ENCODE measurements at places on chromosomes 1 and 21.

DNA sequence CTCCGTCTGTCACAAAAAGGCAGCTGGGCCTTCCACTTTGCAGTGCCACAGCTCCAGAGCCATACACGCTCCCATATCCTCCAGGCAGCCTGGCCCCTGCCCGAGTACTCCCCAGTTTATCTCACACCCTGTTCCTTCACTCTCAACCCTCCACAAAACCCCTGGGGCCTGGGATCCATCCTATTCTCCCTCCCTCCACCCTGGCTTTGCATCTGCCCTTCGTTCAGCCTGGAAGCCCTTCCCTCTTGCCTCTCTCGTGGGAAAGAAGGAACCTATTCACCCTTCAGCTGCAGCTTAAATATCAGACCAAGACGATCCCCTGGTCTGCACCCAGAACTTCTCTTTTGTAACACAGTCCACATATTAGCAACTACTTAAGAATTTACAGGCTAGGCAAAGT lies 56.7 kb downstream of the CAMK2N1 start:
- H3K4me1 ChIP-seq = no peaks in the 10 kb centered on the region
- no peaks in the 10 kb centered on the region for H3K27me3 ChIP-seq
- DNase-seq = no peak
- no peaks in the 10 kb centered on the region for H3K36me3 ChIP-seq
- H3K27ac ChIP-seq = no peak overlapping the region
- no peak overlapping the region for H3K4me3 ChIP-seq

- H3K27me3 ChIP-seq = no peaks in the 10 kb centered on the region
- H3K4me1 ChIP-seq = peaks cover 4% of the 10 kb centered on the region
- no peaks in the 10 kb centered on the region for H3K36me3 ChIP-seq
- H3K4me3 ChIP-seq = no peak overlapping the region
- no peak for DNase-seq
Measured at GRCh38 chr1:225712391-225712790, 59.5 kb upstream of the ENAH start.

DNA sequence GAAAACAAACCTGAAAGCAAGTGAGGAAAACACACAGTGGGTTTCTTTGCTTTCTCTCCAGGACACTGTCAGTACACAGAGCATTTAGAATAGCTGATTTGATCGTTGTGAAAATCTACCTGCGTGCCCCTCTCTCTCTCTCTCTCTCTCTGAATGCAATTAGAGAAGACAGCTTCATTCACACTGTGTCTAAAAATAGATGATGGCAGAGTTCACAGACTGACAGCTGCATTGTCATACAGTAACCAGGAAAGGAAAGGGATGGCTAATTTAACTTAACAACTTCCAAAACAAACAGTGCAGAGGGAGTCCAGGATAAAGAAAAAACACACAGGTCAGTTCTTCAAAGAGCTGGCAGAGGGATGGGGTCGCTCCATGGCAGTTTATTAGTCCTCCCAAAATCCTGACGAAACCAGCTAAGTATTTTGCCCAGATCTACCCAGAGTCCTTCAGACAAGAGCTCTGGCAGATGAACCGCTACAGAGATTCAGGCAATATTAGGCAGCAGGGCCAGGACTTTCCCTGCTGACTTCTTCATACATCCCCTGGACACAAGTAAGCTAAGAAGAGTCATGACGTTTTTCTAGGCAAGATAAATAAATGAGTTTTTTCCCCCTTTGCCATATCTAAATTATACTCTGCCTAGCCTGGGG lies 58.9 kb downstream of the WLS start:
- H3K27ac ChIP-seq = no peak overlapping the region
- H3K4me1 ChIP-seq = no peaks in the 10 kb centered on the region
- H3K4me3 ChIP-seq = no peak overlapping the region
- no peaks in the 10 kb centered on the region for H3K27me3 ChIP-seq

DNA sequence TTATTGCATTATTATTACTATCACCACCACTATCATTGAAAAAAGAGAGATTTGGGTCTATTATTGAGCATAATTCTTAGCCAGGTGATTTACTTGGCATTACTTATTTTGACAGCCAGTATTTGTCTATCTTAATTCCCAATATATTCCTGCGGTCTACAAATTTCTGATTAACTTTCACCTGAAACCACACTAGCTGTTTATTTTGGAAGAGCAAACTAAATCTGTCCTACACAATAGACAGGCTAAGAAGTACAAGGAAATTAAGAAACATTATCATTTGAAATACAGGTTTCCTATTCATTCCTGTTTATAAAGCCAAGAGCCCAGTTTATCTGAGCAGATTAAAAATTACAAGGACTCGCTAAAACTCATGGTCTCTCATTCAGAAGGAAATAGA lies 6.9 kb upstream of the LYST start:
- DNase-seq = no peak
- H3K4me1 ChIP-seq = no peaks in the 10 kb centered on the region
- no peak overlapping the region for H3K27ac ChIP-seq
- no peaks in the 10 kb centered on the region for H3K27me3 ChIP-seq
- no peak overlapping the region for H3K4me3 ChIP-seq

DNA sequence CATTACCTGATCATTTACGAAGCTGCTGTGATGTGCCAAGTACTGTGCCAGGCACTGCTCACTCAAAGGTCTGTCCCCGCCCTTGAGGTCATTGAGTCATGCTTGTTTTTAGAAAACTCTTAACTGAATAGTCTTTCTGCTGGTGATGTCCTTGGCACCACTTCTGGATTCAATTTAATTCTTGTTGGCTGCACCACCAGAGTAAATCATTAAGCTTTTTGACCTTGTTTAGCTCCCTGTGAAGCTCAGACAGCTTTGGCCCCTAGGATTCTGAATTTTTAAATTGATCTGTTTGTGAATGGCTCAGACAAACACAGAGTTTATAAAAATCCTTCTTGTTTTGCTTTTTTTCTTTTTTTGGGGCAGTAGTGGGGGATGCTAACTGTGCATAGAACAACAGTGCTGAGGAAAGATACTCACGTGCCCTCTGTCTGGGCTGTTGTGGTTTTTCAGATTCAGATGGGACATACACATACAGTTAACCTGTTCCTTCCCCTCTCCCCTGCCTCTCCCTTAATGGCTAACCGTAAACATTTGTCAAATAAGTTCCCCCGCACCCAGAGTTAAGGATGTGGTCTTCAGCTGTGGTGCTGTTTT lies 67.6 kb downstream of the MTR start:
- H3K27me3 ChIP-seq = no peaks in the 10 kb centered on the region
- no peaks in the 10 kb centered on the region for H3K4me1 ChIP-seq
- peaks cover 12% of the 10 kb centered on the region for H3K36me3 ChIP-seq
- H3K27ac ChIP-seq = no peak overlapping the region
- no peak for DNase-seq
- no peak overlapping the region for H3K4me3 ChIP-seq

GRCh38 chr1:196305216-196305615 lies 303.0 kb downstream of the KCNT2 start:
- no peak overlapping the region for H3K4me3 ChIP-seq
- no peaks in the 10 kb centered on the region for H3K27me3 ChIP-seq
- no peak for DNase-seq
- H3K36me3 ChIP-seq = no peaks in the 10 kb centered on the region

GRCh38 chr1:19793360-19794046 lies 6.2 kb downstream of the TMCO4 start:
- no peak for DNase-seq
- H3K4me1 ChIP-seq = no peaks in the 10 kb centered on the region
- no peak overlapping the region for H3K27ac ChIP-seq
- H3K4me3 ChIP-seq = no peak overlapping the region
- no peaks in the 10 kb centered on the region for H3K27me3 ChIP-seq

- H3K27me3 ChIP-seq = peaks cover 10% of the 10 kb centered on the region
- H3K36me3 ChIP-seq = no peaks in the 10 kb centered on the region
- no peak overlapping the region for H3K4me3 ChIP-seq
- H3K4me1 ChIP-seq = no peaks in the 10 kb centered on the region
Measured at GRCh38 chr1:227888404-227889046, 59.2 kb downstream of the WNT9A start.

DNA sequence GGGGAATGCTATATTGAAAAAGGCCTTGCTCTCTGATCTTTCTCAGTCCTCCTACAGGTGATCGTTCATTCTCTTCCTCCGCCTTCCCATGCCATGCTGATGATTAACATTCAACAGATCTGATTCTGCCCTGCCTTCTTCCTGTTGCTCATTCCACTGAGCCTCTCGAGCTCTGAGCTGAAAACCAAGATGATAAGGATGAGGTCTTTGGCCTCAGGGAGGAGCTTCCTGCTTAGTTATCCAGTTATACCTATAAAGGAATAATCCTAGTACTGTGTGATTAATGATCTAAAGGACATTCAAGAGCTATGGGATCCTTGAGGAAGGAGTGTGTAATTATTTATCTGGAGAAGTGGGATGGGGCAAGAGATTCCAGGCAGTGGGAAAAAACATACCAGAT lies 25.2 kb upstream of the MAP3K7CL start:
- no peaks in the 10 kb centered on the region for H3K27me3 ChIP-seq
- no peaks in the 10 kb centered on the region for H3K36me3 ChIP-seq
- H3K4me3 ChIP-seq = no peak overlapping the region
- H3K4me1 ChIP-seq = peaks cover 2% of the 10 kb centered on the region
- DNase-seq = peak; percentile 84

DNA sequence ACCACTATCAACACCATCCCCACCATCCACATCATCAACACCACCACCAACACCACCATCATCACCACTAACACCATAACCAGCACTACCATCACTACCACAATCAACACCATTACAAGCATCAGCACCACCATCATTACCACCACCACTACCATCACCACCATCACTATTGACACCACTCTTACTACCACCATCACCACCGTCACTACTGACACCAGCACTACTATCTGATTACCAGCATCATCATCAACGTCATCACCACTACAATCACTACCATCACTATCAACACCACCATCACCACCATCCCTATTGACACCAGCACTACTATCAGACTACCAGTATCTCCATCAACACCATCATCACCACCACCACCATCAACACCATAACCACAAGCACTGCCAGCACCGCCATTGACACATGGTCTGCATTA lies 106.1 kb upstream of the RUNX3 start:
- H3K27ac ChIP-seq = no peak overlapping the region
- no peaks in the 10 kb centered on the region for H3K27me3 ChIP-seq
- H3K36me3 ChIP-seq = no peaks in the 10 kb centered on the region
- no peak for DNase-seq
- no peak overlapping the region for H3K4me3 ChIP-seq

DNA sequence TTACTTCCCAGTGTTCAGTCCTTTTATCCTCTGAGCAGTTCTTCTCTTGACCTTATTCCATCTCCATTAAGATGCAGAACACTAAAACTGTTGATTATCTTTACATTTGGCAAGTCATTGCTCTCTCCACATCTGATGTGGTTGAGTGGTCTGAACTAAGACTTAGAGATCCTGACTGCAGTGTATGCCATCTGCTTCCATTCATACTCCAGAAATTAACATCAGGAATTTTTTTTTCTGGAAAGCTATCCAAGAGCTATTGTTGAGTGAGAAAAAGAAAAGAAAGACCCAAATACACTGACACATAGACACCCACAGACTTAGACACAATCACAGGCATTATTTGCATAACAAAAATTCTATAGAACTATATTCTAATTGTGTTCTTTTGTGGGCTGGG lies 3.7 kb upstream of the TRIM62 start:
- H3K4me1 ChIP-seq = no peaks in the 10 kb centered on the region
- no peak overlapping the region for H3K27ac ChIP-seq
- DNase-seq = no peak
- H3K4me3 ChIP-seq = no peak overlapping the region
- H3K36me3 ChIP-seq = no peaks in the 10 kb centered on the region

DNA sequence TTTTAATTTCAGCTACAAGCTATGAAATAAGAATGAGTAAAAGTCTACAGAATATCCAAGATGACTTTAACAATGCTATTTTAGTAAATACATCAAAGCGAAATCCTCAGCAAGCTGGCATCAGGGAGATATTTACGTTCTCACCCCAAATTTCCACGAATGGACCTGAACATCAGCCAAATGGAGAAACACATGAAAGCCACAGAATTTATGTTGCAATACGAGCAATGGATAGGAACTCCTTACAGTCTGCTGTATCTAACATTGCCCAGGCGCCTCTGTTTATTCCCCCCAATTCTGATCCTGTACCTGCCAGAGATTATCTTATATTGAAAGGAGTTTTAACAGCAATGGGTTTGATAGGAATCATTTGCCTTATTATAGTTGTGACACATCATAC lies 13.7 kb upstream of the CLCA1 start:
- no peak overlapping the region for H3K27ac ChIP-seq
- H3K4me3 ChIP-seq = no peak overlapping the region
- DNase-seq = no peak

GRCh38 chr1:196897158-196897828 lies 9.4 kb downstream of the CFHR4 start:
- H3K4me3 ChIP-seq = no peak overlapping the region
- no peak overlapping the region for H3K27ac ChIP-seq
- H3K36me3 ChIP-seq = no peaks in the 10 kb centered on the region
- no peak for DNase-seq
- no peaks in the 10 kb centered on the region for H3K4me1 ChIP-seq

DNA sequence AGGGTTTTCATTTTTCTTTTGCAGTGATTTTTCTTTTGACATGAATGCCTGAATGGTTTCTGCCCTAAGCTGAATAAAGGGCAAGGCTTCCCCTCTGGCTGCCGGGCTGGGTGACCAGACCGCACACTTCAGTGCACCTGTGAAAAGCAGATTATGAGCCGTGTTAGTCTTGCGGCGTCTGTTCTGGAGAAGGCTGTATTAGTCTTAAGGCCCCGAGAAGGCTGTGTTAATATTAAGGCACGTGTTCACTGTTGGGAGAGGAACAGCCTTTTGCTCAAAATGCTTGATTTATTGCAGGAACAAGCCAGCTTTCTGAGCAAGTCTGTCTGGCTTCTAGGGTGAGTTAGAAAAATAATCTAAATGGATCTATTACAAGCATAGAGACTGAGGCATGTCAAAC lies 54.7 kb upstream of the DNAH14 start:
- no peak overlapping the region for H3K4me3 ChIP-seq
- peak; percentile 35 for DNase-seq
- no peaks in the 10 kb centered on the region for H3K27me3 ChIP-seq
- H3K27ac ChIP-seq = no peak overlapping the region

DNA sequence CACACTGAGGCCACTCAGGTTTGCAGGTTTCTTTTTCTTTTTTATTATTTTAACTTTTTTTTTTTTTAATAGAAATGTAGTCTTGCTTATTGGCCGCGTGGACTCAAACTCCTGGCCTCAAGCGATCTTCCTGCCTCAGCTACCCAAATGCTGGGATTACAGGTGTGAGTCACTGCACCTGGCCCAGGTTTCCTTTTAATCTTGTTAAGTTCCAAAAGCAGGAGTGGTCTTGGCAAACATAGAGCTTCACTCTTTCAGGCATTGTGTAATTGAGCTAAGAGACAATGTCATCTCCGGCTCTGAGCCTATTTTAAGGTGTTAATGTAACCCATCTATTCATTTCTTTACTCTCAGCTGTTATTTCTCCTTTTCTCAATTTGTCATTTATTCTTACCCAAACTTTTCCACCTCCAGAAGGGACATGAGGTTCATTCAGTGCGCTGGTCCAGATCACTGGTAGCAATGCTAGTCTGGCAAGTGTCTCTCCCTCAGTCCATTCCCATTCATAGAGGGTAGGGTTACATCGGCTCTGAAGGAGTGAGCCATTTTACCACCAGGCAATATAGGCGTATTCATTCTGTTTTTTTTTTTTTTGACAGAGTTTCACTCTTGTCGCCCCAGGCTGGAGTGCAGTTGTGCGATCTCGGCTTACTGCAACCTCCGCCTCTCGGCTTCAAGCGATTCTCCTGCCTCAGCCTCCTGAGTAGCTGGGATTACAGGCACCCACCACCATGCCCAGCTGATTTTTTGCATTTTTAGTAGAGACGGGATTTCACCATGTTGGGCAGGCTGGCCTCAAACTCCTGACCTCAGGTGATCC lies 11.3 kb upstream of the MFSD2A start:
- H3K36me3 ChIP-seq = no peaks in the 10 kb centered on the region
- H3K4me3 ChIP-seq = no peak overlapping the region
- no peak overlapping the region for H3K27ac ChIP-seq
- peak; percentile 50 for DNase-seq
- H3K4me1 ChIP-seq = peaks cover 25% of the 10 kb centered on the region
